ENCODE measurements at places on chromosomes 4 and X.
A peak's percentile ranks its signal among the peaks of the same experiment; 100 is the strongest.

GRCh38 chr4:184157322-184157721 lies 60.4 kb downstream of the ENPP6 start:
- no peak for DNase-seq

GRCh38 chrX:150527108-150527507 lies 41.3 kb upstream of the MTM1 start:
- DNase-seq = no peak

GRCh38 chr4:8735236-8736089 lies 136.2 kb downstream of the HMX1 start:
- DNase-seq = no peak

DNA sequence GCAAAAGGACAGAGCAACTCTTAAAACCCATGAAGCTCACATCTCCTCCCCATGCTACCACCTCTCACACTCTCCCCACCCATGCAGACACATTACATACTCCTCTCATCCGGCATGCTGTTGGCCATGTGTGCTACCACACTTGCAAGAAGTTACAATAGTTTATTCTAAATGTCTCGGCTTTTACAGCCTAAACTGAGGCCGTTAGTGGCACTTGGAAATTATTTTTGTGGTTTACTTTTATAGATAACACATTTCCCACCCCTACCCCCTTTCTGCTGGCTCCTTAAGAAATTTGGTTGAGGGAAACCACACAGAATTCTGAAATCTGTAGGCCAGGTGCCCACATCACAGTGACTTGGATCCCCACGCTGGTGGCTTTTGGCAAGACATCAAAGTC lies 141.1 kb upstream of the HHIP start:
- DNase-seq = no peak

DNA sequence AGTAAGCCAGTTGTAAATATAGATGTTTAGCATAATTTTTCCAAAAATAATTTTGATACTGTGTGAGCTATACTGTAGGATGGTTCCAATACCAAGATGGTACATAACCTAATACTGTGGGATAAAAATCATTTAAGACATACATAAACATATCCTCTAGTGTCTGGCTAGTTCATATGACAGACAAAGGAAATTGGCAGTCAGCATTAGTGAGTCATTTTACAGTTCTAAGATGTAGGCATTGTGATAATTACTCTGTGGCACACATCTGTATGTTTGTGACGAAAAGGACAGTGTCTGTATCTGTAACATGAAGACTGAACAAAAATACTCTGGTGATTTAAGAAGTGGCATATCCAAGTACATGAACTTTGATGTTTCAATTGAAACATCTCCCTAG lies 49.6 kb downstream of the UGT2A2 start:
- DNase-seq = no peak

DNA sequence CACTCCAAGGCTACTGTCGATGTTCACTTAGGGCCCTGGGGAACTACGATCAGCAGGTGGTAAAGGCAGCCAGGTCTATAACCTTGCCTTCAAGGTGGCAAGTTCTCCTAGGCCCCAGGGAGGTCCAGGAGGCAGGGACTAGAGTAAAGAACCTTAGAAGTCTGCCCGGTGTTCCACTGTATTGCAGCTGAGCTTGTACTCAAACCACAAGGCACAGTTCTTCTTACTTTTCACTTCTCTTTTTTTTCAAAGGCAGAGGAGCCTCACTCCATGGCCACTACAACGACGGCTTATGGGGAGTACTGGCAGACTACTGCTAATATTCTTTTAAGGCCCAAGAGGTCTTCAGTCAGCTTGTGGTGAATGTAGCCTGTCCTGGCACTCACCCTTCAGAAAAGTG lies 78.8 kb upstream of the GPR174 start:
- DNase-seq = no peak

- peak; percentile 73 for DNase-seq
Measured at GRCh38 chr4:8599657-8600056, 7.1 kb downstream of the CPZ start.

- DNase-seq = no peak
Measured at GRCh38 chrX:64204252-64204651, 1.3 kb downstream of the AMER1 start.

- no peak for DNase-seq
Measured at GRCh38 chr4:135357091-135357490, 1155.5 kb upstream of the PABPC4L start.

- DNase-seq = no peak
Measured at GRCh38 chrX:37658343-37659030, 27.1 kb upstream of the XK start.

- DNase-seq = no peak
Measured at GRCh38 chr4:134421734-134422133, 220.1 kb upstream of the PABPC4L start.

DNA sequence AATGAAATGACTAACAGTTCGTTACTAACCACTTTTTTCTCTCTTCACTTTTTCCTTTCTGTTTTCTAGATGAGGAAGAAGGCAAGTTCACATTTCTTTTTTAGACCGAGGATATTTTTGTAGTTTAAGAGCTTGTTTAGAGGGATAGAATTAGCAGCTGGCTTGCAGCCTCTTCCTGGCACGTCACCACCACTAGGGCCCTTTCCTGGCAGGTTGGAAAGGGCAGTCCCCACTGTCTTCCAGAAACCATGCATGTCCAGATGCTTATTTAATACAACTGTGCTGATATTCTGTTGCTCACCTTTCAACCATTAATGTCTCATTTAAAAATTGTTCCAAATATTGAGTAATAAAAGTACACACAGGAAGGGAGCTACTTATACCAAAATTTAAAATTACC lies 209.5 kb upstream of the PACRGL start:
- no peak for DNase-seq

DNA sequence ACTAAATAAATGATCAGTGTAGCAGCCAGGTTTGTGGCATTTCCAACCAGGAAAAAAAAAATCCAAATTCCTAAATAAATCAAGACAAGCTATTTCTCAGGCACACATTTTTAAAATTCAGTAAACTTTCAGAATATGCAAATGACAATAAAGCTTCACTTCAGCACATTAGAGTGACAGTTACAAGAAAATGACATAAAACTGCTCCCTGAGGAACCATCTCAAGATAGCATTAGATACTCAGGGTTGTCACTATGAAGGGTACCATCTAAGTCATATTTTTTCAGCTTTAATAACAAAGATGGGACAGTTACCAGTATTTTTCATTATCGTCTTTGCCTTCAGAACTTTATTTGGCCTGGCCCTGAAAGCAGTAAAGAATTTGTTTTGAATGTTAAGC lies 411.3 kb upstream of the RASGEF1B start:
- DNase-seq = no peak

DNA sequence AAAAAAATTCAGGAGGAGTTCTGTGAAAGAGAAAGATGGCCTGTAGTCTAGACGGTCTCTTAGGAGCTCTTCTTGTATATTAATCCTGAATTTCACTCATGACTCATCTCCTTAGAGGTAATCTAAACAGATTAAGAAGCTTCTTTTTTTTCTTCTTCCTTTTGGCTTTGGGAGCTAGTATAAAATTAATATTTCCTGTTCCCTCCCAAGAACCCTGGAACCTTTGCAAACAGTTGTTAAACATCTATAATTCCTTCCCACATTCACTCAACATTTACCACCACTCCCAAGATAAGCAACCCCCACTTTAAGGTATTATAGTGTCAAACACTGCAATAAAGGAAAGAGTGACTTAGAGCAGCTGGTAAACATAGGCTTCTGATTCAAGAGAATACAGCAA lies 146.4 kb upstream of the EDNRA start:
- no peak for DNase-seq

- DNase-seq = no peak
Measured at GRCh38 chr4:177484613-177485021, 42.4 kb upstream of the AGA start.

GRCh38 chr4:76699751-76700310 lies 198.1 kb downstream of the SOWAHB start:
- no peak for DNase-seq

DNA sequence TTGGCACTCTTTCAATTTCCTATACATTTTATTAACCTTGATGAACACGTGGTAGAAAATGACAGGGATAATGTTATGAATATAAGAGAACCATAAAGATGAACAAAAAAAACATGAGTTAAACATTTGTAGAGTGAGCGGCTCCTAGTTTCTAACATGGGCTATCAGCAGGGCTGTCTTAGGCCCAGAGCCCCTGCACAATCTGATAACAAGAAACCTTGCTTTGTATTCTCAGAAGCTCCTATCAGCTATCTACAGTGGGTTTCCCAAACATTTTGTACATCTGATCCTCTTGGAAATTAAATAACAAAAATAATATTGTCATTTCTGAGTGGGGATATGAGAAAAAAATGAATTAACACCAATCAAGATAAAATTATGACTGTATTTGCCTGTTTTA lies 10.6 kb upstream of the RBPJ start:
- DNase-seq = no peak

- no peak for DNase-seq
Measured at GRCh38 chrX:133570549-133570948, 155.3 kb upstream of the GPC4 start.

DNA sequence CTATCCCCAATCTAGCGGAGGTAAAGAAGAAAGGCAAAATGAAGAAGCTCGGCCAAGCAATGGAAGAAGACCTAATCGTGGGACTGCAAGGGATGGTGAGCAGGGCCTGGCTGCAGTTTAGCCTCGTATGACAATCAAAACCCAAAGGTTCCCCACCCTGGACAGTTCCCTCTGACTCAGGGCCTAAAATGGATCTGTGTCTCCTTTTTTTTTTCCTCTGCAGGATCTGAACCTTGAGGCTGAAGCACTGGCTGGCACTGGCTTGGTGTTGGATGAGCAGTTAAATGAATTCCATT lies 986 bp downstream of the HDAC6 start:
- DNase-seq = no peak

- DNase-seq = no peak
Measured at GRCh38 chrX:10064736-10065135, 92.0 kb upstream of the CLCN4 start.

DNA sequence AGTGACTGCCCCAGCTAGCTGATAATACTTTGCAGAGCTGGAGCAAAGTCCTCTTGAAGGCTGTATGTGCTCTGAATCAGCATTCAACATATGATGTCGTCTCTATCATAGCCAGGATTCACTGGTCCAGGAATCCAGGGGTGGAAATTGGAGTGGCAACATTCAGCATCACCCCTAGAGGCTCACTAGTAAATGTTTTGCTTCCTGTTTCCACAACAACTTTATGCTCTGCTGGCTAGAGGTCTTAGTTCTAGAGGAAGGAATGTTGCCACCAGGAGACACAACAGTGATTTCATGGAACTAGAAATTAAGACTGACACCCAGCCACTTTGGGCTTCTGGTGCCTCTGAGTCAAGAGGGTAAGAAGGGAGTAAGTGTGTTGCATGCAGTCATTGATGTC lies 11.3 kb downstream of the MAGEA1 start:
- no peak for DNase-seq

GRCh38 chr4:159600061-159600460 lies 497.2 kb downstream of the RAPGEF2 start:
- no peak for DNase-seq
